ENCODE measurements at places on chromosomes 11 and 22. TPM values are rescaled to one million over a fixed set of nuclear protein-coding genes. Genes with fewer than 3 reads are reported as not detected.

The ENTHD1 gene
- not detected for total RNA-seq

DNA sequence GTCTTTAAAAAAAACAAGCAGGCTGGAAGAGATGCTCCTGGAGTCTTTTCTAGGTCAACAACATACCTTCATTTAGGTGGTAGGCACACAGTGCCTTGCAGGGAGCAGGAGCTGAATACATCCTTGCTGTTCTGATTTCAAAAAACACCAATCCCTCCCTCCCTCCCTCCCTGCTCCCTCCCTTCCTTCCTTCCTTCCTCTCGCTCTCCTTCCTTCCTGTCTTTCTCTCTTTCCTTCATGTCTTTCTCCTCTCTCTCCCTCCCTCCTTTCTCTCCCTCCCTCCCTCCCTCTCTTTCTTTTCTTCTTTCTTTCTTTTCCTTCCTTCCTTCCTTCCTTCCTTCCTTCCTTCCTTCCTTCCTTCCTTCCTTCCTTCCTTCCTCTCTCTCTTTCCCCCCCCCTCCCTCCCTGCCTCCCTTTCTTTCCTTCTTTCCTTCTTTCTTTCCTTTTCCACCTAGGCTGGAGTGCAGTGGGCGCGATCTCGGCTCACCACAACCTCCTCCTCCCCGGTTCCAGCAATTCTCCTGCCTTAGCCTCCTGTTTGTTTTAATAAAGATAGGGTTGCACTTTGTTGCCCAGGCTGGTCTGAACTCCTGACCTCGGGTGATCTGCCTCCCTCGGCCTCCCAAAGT is 245.1 kb downstream of the MIAT start:
- no peak for DNase-seq
- H3K4me1 ChIP-seq, result no peaks in the 10 kb centered on the region
- H3K4me3 ChIP-seq, result no peak overlapping the region
- no peaks in the 10 kb centered on the region for H3K36me3 ChIP-seq

The KCNJ4 gene
- not detected for total RNA-seq

The SYCE3 gene
- 1.2 TPM for total RNA-seq

- peaks cover 14% of the 10 kb centered on the region for H3K4me1 ChIP-seq
- DNase-seq, result no peak
- H3K27ac ChIP-seq, result no peak overlapping the region
- H3K27me3 ChIP-seq, result no peaks in the 10 kb centered on the region
Measured at GRCh38 chr11:61689164-61689496, 8.9 kb downstream of the DAGLA start.

- H3K27me3 ChIP-seq, result no peaks in the 10 kb centered on the region
- no peak for DNase-seq
- peaks cover 12% of the 10 kb centered on the region for H3K4me1 ChIP-seq
- no peak overlapping the region for H3K27ac ChIP-seq
- no peak overlapping the region for H3K4me3 ChIP-seq
- H3K36me3 ChIP-seq, result no peaks in the 10 kb centered on the region
Measured at GRCh38 chr22:39815932-39816331, 77.6 kb downstream of the ENTHD1 start.

The FAM89B gene
- 21.6 TPM for total RNA-seq

The LRP4 gene
- total RNA-seq, result 1.0 TPM

The SERPING1 gene
- 1.1 TPM for total RNA-seq

DNA sequence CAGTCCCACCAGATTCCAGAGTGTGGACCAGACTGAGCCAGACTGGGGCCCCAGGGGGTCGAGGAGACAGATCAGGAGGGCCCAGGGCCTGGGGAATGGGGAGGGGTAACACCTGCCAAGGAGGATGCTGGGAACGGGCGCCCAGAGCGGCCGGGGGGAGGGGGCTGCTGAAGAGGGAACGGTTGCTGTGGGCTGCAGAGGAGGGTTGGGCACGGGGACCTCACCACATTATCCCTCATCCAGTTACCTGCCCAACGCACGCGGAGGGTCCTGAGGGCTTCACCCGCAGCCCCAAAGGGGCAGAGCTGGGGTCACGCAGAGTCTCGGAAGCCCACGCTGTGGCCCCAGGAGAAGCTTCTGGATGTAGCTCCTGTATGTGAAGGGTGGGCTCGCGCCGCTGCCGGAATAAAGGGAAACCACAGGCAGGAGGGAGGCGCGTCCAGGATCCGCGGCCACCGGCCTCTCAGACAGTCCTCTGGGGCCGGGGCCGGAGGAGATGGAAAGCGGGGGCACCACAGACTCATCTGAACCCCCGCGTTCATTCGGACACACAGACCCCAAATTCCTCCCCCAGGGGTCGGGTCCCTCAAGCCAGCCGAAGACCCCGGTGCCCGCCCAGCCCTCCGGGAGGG is 866 bp upstream of the SELENOO start:
- H3K4me3 ChIP-seq, result peak overlapping the region; percentile 64
- no peaks in the 10 kb centered on the region for H3K4me1 ChIP-seq
- DNase-seq, result no peak
- peaks cover 43% of the 10 kb centered on the region for H3K36me3 ChIP-seq
- H3K27me3 ChIP-seq, result no peaks in the 10 kb centered on the region
- H3K27ac ChIP-seq, result no peak overlapping the region

DNA sequence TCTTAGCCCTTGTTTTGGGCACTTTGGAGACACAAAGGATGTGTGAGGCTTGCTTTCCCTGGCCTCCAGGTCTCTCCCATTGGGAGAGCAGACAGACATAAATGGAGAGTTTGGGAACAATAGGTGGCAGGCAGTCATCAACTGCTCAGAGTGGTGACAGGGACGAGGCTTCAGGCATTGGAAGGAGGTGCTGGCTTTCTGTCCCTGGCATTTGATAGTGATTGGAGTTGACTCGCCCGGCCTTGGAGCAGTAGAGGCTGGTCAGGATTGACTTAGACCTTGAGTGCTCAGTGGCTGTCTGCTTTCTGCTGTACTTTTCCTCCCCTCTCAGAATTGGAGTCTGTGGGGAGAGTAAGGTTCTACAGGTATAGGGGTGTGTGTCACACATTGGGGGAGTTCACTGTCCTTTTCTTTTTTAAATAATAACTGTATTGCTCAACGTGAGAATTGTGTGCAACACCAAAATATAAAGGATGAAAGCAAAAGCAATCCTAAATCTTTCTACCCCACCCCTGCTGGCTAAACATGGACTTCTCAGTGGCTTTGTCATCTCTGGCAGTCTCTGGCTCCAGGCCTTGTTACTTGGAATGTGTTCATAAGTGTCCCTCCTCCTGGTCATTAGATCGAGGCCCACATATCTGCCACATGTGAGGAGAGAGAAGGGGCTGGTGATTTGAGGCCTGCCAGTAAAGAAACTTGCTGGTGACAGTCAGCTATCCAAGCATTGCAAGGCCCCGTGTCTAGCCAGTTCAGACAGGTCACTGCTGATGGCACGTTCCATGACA is 21.1 kb downstream of the SHISA8 start:
- no peaks in the 10 kb centered on the region for H3K4me1 ChIP-seq
- peaks cover 99% of the 10 kb centered on the region for H3K36me3 ChIP-seq
- no peaks in the 10 kb centered on the region for H3K27me3 ChIP-seq
- H3K4me3 ChIP-seq, result no peak overlapping the region
- DNase-seq, result no peak

The SLC1A2 gene
- total RNA-seq, result not detected

DNA sequence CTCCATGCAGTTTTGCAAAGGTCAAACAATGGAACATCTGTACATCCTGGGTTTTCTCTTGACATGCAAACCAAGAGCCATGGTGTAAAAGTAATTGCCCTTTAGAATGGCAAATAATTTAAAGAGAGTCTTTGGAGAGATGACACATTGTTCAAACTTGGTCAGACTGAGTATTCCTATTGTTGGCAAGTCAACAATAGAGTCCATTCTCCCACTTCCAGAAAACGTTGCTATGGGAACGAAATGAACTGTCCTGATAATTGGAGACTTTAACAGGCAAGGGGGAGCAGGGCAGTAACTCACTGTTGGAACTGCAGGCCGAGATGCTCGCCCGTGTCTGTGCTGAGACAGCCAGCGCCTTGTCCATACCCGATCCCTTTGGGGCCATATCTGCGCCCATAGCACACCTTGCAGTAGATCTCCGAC is 13.9 kb downstream of the CSRP3 start:
- no peak for DNase-seq
- H3K4me1 ChIP-seq, result no peaks in the 10 kb centered on the region
- H3K27ac ChIP-seq, result no peak overlapping the region
- H3K36me3 ChIP-seq, result peaks cover 7% of the 10 kb centered on the region

The TOP3B gene
- total RNA-seq, result 37.0 TPM

The MAPK8IP2 gene
- total RNA-seq, result 2.5 TPM

DNA sequence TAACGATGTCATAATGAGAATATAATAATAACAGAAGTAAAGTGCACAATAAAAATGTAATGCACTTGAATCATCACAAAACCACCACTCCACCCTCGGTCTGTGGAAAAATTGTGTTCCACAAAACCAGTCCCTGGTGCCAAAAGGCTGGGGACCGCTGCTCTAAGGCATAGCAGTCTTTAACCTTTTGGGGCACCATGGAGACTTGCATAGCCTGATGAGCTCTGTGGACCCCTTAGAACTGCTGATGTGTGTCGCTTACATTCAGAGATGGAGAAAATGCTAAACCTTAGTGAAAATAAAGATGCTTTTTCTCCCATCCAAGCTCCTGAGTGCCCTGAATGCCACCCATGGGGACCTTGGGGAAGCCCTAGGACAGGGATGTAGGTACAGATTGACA is 87.6 kb upstream of the SEPTIN5 start:
- H3K27ac ChIP-seq, result no peak overlapping the region
- peaks cover 23% of the 10 kb centered on the region for H3K27me3 ChIP-seq
- H3K36me3 ChIP-seq, result no peaks in the 10 kb centered on the region
- H3K4me1 ChIP-seq, result peaks cover 6% of the 10 kb centered on the region
- no peak for DNase-seq
- no peak overlapping the region for H3K4me3 ChIP-seq

DNA sequence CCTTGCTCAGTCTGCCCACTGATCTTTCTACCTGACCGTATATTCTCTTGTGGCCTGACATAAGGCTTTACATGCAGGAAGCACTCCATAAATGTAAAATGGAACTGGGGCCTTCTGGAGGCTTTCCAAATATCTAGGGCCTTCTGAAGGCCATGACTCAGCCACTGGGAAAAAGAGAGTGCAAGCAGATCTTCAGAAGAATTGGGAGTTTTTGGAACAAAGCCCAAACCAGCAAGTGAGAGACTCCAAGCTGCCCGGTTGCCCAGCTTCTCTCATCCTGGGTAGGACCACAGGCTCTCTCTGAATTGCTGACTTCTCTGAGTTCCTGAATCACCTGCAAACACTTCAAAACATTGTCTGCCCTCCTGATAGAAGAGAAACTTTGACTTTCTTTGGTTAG is 107.9 kb upstream of the BMAL1 start:
- H3K4me3 ChIP-seq, result no peak overlapping the region
- peak; percentile 98 for DNase-seq
- H3K27ac ChIP-seq, result no peak overlapping the region
- no peaks in the 10 kb centered on the region for H3K36me3 ChIP-seq

DNA sequence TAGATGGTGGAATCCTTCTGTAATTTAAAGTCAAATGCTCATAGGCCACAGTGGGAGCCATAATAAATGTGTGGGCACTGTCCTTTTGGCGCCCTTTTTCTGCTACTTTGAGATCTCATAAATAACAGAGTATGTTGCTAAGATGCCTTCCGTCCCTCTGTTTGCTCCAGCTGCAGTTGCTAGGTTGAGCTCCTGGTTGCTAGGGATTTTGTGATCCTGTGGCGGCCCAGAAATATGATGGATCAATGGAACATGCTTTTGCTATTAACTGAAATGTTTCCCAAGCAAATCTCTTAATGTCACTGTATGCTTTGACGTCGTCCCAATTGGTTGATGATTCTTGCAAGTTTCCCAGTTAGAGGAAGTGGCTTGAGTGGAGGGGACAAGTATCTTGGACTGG is 53.5 kb downstream of the MYO18B start:
- no peak overlapping the region for H3K4me3 ChIP-seq
- DNase-seq, result no peak
- no peaks in the 10 kb centered on the region for H3K36me3 ChIP-seq
- H3K27ac ChIP-seq, result no peak overlapping the region
- H3K4me1 ChIP-seq, result no peaks in the 10 kb centered on the region
- no peaks in the 10 kb centered on the region for H3K27me3 ChIP-seq

DNA sequence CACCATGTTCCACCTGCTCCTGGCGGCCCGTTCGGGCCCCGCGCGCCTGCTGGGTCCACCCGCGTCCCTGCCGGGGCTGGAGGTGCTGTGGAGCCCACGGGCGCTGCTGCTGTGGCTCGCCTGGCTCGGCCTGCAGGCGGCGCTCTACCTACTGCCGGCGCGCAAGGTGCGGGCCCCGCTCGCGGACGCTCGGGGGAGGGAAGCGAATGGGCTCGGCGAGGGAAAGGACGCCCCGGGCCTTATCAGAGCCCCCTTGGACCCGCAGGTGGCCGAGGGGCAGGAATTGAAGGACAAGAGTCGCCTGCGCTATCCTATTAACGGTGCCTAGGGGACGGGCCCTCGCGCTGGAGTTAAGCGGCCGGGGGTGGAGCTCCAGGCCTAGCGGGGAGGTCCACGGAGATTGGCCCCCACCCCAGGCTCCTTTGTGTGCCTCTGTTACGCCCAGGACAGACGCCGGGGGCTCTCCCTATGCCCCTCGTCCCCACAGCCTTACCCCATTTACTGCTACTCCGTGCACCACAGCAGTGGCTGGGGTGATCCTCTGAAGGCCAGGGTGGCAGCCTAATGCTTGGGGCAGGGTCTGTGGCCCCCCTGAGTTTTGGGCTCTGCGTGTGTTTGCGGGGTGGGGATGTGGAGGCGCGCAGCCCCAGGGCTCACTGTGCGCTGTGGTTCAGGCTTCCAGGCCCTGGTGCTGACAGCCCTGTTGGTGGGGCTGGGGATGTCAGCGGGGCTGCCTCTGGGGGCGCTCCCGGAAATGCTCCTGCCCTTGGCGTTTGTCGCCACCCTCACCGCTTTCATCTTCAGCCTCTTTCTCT is 1.1 kb downstream of the TM7SF2 start:
- H3K4me1 ChIP-seq, result peaks cover 13% of the 10 kb centered on the region
- peak overlapping the region; percentile 94 for H3K27ac ChIP-seq

DNA sequence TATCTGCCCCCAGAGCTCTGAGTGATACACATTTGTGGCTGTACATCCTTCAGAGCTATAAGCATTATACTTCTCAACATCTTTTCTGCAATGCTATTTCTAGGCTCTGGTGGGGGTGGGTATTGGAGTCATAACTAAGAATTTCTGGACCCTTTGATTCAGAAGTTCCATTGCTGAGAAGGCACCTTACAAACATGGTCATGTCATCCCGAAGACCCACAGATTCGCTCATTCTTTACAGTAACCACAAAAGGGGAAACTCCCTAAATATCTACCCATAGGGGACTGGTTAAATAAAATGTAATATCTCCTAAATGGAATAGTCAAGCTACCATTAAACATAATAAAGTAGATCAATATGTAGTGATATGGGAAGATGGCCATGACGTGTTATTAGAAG is 98.8 kb downstream of the PRR5L start:
- no peak for DNase-seq
- no peak overlapping the region for H3K4me3 ChIP-seq
- H3K27me3 ChIP-seq, result no peaks in the 10 kb centered on the region
- no peak overlapping the region for H3K27ac ChIP-seq
- peaks cover 7% of the 10 kb centered on the region for H3K4me1 ChIP-seq

GRCh38 chr11:88016392-88017170 is 158.7 kb downstream of the RAB38 start:
- DNase-seq, result peak; percentile 83
- H3K36me3 ChIP-seq, result no peaks in the 10 kb centered on the region

The TREH gene
- total RNA-seq, result not detected

Data from MCF 10A (cell line).